Endothelial cell of coronary artery (primary cell): ENCODE measurements at places on chromosomes 7 and 10. TPM values are rescaled to one million over a fixed set of nuclear protein-coding genes. Genes with fewer than 3 reads are reported as not detected.

The ZPBP gene
- not detected in 2 replicates for total RNA-seq

The ERV3-1 gene
- 12.1 and 17.1 TPM in 2 replicates for total RNA-seq

The MYL10 gene
- total RNA-seq, result not detected in 2 replicates

The GIMAP1 gene
- 12.9 and 14.3 TPM in 2 replicates for total RNA-seq

The CTAGE6 gene
- total RNA-seq, result 0.18 and 2.2 TPM in 2 replicates

The EPHA1 gene
- total RNA-seq, result 0.18 TPM in 1 of 2 replicates, not detected in the other

The SEC61G gene
- 183 and 210 TPM in 2 replicates for total RNA-seq

The ABCB8 gene
- 22.5 and 22.7 TPM in 2 replicates for total RNA-seq

The CALML3 gene
- not detected in 2 replicates for total RNA-seq

The TBC1D12 gene
- 7.8 and 12.0 TPM in 2 replicates for total RNA-seq

The FAM180A gene
- 0.66 TPM in 1 of 2 replicates, not detected in the other for total RNA-seq

The NUTM2E gene
- total RNA-seq, result 0.09 TPM in 1 of 2 replicates, not detected in the other

The CYP2C8 gene
- total RNA-seq, result not detected in 2 replicates

The SPDYE17 gene
- total RNA-seq, result not detected in 2 replicates

The C10orf90 gene
- not detected in 2 replicates for total RNA-seq

The DGKI gene
- 0.36 and 1.0 TPM in 2 replicates for total RNA-seq

The PNLIPRP3 gene
- not detected in 2 replicates for total RNA-seq

The CD36 gene
- 0.38 and 1.5 TPM in 2 replicates for total RNA-seq

The FOXP2 gene
- under 0.01 TPM in 2 replicates for total RNA-seq

The ATG9B gene
- 0.09 and 0.19 TPM in 2 replicates for total RNA-seq

The OR2A42 gene
- 0.09 TPM in 1 of 2 replicates, not detected in the other for total RNA-seq

The OR2A12 gene
- total RNA-seq, result not detected in 2 replicates

The RADIL gene
- 0.18 and 1.0 TPM in 2 replicates for total RNA-seq

The DUS4L gene
- total RNA-seq, result 6.7 and 6.8 TPM in 2 replicates

The CALN1 gene
- not detected in 2 replicates for total RNA-seq

The A1CF gene
- total RNA-seq, result not detected in 2 replicates
